ENCODE measurements at places on chromosomes 11 and 22.

DNA sequence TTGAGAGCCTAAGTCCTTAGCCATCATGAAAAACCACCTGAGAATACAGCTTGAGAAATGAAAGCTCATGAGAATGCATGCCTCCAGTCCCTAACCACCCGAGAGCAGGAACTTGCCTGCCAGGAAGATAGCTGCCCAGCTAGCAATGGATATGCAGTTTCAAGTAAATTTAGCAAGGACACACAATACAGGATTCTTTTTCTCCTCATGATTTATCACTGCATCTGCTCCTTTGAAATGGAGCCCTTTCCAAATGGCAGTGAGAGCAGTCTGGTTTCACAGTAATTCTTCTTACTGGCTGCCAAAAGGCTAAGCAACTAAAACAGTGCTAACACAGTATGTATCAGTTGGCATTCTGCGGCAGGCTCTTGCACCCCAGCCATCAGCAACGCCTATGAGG is 109.9 kb downstream of the MICAL3 start:
- no peak for DNase-seq

- DNase-seq = no peak
Observed at GRCh38 chr22:25360411-25360810, 141.0 kb downstream of the CRYBB2 start.

DNA sequence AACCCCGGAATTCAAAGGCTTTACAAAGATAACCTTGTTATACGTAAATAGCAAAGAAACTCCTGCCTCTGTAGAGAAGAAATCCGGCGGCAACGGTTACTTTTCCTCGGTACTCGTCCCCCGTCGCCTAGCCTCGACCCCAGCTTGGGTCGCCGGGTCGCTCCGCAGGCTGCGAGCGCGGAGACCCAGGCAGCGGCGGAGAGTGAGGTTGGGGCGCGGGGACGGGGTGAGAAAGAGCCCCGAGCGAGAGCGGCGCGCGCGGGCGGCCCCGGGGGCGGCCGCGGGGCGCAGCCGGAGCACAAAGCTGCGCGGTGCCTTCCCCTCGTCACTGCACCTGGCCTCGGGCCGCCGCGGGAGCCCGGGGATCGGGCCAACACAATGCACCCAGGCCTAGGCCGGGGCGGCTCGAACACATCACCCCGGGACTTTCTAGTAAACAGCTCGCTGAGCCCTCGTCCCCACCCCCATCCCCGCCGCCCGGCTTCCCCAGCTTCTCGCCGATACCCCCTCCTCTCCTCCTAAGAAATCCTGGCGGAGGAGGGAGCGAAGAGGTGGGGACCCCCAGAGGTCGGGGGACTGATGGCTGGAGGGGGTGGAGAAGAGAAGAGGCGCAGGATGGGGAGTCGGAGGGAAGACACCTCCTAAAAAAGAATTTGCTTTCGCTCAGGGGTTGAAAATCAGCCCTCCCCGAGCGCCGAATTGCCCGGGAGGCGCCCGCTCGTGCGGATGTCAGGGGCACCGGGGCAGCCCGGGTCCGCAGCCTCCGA is 845 bp downstream of the MPPED2 start:
- no peak for DNase-seq

- no peak for DNase-seq
Observed at GRCh38 chr11:2355000-2355644, 22.0 kb upstream of the CD81 start.

DNA sequence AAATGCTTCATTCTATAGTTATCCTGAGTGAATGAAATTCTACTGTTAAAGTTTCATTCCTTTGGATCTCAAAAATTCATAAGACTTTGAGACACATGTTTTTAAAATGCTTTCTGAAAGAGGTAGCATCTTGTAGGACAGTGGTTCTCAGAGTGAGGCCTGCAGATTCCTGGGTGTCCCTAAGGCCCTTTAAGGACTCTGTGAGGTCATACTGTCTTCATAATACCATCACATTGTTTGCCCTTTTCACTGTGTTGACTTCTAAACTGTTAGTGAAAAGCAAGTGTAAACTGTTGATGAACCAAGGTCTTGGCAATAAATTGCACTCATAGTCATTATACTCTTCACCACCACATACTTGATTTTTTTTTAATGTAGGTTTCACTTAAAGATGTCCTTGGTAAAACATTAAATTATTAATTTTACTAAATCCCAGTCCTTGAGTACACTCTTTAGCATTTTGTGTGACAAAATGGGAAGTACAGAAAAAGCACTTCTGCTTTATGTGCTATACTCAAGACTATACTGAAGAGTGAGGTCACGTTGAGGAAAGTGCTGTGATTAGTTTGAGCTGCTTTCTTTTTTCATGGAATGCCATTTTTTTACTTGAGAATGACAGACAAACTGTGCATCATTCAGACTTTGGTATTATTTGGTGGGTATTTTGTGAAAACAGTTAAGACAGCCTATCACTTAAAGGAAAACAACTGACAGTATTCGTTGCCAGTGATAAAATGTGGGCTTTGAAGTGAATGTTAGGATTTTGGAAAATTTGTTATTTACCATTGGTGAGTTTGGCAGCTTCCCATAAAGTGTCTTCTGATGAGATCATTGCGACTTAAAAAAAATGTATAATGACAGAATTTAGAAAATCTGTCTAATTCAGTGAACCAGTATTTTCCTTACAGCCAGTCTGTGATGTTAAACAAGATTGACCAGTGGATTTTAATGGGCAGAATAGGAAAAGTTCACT is 61.1 kb downstream of the SPECC1L start:
- DNase-seq = no peak

GRCh38 chr11:66789097-66789890 is 53.9 kb upstream of the RCE1 start:
- peak; percentile 82 for DNase-seq

GRCh38 chr22:41883400-41883799 is 31.5 kb downstream of the SHISA8 start:
- no peak for DNase-seq

DNA sequence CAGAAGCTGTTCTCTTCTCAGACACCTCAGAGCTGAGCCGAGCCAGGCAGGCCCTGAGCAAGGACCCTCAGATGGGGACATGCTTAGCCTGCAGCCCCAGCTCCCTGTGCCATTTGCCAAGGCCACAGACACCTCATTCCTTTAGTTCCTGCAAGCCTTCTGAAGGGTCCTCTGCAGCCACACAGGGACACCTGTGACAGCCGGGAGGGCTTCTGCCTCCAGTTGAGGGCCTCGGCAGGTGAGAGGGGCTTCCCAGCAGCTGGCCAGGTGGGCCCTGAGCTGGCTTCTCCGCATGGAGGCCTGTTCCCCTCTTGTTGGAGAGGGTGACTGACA is 18.2 kb downstream of the INCENP start:
- DNase-seq = no peak

- DNase-seq = no peak
Observed at GRCh38 chr11:64577202-64577601, 13.8 kb upstream of the SLC22A12 start.

- no peak for DNase-seq
Observed at GRCh38 chr11:66467756-66468155, 1.1 kb downstream of the PELI3 start.

DNA sequence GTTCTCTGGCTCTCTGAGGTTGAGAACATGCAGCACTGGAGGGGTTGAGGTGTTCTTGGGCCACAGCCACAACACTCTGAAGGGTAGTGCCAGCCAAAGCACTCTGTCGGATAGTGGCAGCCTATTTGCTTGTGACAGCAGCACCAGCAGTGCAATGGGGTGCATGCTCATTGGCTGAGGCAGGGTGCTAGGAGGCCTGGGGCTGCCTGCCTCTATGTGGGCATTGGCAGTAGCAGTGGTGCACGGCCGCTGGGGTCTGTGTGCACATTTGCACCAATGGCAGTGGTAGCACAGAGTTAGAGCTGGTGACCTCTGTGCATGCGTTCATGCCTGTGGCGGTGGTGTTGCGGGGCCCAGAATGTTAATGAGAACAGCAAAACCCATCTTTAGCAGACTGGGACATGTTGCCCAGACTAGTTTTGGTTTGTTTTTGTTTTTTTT is 25.4 kb downstream of the PI4KA start:
- no peak for DNase-seq

DNA sequence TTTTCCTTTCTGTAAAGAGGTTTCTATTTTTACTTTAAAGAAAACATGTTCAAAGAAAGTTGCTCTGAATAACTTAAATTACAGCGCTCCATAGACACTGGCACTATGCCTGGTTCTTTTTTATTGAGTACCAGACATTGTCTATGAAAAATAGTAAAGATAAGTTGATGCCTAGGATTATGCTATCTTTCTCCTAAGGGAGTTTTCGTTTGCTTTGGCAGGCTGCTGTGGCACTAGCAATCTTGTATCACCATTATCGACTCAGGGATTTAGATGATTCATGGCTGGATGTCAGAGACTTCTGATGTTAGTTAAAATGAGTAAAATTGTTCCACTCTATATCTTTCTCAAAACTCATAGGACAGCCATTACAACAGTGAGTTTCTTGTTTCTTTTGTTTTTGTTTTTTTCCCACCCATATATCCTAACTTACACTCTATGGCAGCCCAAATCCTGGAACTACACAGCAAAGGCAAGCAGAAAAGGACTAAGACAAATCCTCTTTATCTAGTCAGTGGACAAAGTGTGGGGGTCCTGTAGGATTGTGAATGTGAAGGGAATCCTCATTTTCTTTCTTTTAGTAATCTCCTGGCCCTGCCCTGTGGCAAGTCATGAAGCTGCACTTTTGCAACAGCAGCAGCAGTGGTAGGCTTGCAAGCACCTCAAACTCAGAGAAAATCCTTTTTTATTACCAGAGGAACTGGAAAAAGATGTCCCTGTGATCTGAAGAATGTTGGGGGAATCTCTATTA is 20.7 kb downstream of the SLN start:
- DNase-seq = peak; percentile 19

DNA sequence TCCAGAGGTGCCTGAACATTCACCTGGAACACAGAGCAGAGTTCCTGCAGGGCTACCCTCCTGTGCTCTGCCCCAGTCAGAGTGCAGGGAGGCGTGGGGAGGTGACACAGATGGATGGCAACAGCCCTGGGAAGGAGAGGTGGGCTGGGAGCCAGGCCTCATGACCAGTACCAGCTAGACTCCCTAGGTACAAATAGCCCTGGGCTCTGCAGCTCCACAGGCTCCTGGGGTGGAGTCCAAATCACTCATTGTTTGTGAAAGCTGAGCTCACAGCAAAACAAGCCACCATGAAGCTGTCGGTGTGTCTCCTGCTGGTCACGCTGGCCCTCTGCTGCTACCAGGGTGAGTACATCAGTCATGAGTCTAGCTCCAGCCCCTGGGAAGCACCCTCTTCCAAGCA is at the start of gene SCGB1D2:
TSS of gene SCGB1D2 (plus strand) at position 219 of the 400 bp plus-strand sequence. CDS start at position 288, 69 bp downstream.
- no peak for DNase-seq

- DNase-seq = no peak
Observed at GRCh38 chr22:36922711-36923110, 9.3 kb downstream of the CSF2RB start.

- DNase-seq = no peak
Observed at GRCh38 chr11:117197516-117198456, 1.4 kb upstream of the TAGLN start.

DNA sequence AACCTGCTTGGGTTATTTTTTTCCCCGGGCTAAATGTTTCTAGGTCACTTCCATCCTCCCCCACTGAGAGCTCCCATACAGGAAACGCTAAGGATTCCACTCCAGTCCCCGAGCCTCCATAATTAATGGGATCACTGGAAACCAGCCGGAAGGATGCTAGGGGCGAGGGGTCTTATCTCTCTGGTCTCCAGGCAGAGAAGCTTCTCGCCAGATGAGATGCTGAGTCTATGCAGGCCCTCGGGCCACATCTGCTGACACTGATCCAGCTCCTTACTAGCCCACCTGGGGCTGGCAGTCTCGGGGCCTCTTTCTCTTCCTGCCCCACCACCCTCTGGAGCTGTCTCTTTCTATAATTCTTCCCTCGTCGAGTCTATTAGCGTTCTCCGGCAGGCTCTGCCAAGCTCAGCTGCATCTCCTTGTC is 125.9 kb upstream of the SYT13 start:
- no peak for DNase-seq

DNA sequence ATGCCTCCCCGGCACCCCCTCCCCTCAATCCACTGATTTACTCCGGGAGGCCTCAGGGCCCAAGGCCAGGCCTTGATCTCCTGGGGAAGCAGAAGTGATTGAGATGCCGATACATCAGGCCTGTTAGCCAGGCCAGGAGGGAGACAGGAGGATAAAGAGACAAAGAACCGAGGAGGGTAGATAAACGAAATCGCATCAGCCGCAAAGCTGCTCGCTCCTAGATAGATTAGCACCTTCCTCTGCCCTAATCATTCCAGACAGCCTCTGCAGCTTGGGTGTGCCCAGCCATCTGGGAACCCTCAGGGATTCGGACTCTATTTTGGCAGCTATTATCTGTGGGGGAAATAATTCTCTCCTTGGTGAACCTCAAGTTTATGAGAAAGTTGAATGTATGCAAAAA is 121.2 kb downstream of the ABTB2 start:
- no peak for DNase-seq

- DNase-seq = no peak
Observed at GRCh38 chr11:70506658-70506970, 108.3 kb downstream of the CTTN start.

DNA sequence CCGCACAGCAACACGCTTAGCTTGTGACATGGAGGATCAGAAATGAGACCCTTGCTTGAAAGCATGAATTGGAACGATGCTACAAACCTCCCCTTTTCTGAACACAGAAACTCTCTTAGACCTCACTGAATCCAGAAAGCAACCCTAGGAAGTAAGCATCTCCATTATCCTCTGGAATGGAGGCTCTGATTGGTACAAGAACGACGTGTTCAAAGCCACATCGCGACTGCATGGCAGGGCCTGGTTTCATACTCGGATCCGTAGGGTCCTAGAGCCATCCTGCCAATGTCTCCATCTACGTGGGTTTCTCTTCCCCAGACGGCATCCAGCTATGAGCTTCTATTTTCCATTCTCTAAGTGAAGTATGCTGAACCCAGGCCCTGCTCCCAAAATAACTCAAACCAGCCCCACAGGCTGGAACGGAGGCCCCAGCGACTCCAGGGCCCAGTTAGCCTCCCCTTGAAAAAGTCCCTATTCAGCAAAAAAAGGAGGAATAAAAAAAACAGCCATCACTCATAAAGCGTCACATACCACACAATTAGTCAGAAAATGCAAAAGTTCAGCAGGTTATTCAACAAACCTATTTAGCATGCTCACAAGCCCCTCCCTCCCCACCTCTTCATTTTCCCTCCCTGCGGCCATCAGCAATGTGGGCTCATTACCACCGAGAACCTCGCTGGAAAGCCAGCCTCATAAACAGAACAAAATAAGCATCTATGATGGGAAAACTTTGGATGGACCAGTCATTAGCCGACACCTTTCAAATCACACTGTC is 7.1 kb upstream of the MN1 start:
- DNase-seq = no peak

DNA sequence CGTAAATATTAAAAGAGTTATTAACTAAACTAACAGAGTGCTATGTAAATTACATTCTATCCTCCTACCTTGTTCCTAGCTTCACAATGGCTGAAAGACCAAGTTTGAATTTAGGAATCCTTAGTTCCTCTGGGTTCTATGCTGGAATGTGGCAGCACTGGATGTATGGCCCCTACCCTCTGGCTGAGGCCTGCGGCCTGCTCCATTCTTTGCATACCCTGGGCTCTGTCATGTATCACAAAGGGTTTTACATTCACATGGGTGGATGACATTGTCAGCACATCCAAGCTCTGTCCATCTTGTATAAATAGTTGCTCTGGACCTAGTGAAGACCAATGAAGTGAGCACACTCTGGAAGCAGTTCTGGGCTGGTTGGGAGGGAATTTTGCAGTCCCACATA is 54.5 kb downstream of the AASDHPPT start:
- DNase-seq = no peak

GRCh38 chr11:86230179-86230804 is 14.3 kb upstream of the EED start:
- no peak for DNase-seq
